ENCODE measurements at places on chromosomes 6 and 20.

- H3K27ac ChIP-seq, result no peak overlapping the region
- H3K4me3 ChIP-seq, result no peak overlapping the region
- peaks cover 2% of the 10 kb centered on the region for H3K4me1 ChIP-seq
- DNase-seq, result no peak
- H3K36me3 ChIP-seq, result no peaks in the 10 kb centered on the region
Measured at GRCh38 chr6:82712826-82713225, 349.2 kb downstream of the TPBG start.

- H3K36me3 ChIP-seq, result peaks cover 46% of the 10 kb centered on the region
- H3K27ac ChIP-seq, result no peak overlapping the region
- no peaks in the 10 kb centered on the region for H3K27me3 ChIP-seq
- H3K4me1 ChIP-seq, result peaks cover 4% of the 10 kb centered on the region
Measured at GRCh38 chr20:34995696-34996095, 40.0 kb downstream of the MYH7B start.

GRCh38 chr6:144467921-144468320 is 182.8 kb downstream of the UTRN start:
- no peak overlapping the region for H3K4me3 ChIP-seq
- no peaks in the 10 kb centered on the region for H3K4me1 ChIP-seq
- H3K27me3 ChIP-seq, result no peaks in the 10 kb centered on the region
- H3K27ac ChIP-seq, result peak overlapping the region; percentile 50

DNA sequence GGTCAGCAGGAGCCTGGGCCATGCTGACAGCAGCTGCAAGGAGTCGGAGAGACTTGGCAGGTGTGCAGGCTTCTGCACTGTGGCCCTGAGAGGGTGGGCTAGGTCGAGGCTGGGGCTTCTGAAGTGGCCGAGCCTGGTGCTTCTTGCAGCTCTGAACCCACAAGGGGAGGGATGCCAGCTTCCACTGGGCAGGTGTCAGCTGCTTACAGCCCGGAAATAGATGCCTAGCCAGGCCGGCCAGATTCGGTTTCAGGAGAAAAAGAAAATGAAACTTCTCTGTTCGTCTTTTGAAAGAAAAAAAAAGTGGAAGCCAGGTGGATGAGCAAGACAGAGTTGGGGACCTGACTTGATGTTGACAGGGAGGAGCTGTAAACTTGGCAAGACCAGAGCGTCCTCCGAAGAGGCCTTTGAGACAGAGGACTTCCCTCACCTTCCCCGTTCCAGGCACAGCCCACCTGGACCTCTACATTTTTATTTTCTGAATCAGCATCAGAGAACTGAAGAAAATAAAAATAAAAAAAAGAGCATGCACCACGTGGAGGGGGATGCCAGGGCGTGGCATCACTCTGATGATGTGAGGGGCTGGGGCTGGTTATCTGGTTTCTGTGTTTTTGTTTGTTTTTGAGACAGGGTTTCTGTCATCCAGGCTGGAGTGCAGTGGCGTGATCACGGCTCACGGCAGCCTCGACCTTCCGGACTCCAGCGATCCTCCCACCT is at the start of gene ZBP1:
Gene ZBP1, minus strand, starts transcription at position 153 of the 717 bp plus-strand sequence. Its CDS starts 131 bp downstream, at position 22.
- peak; percentile 62 for DNase-seq
- H3K27ac ChIP-seq, result peak within 1 kb of the TSS; percentile 98
- peak within 1 kb of the TSS; percentile 88 for H3K4me3 ChIP-seq
- H3K36me3 ChIP-seq, result peaks cover 9% of the 10 kb centered on the region
- no peaks in the 10 kb centered on the region for H3K27me3 ChIP-seq
- peaks cover 38% of the 10 kb centered on the region for H3K4me1 ChIP-seq

DNA sequence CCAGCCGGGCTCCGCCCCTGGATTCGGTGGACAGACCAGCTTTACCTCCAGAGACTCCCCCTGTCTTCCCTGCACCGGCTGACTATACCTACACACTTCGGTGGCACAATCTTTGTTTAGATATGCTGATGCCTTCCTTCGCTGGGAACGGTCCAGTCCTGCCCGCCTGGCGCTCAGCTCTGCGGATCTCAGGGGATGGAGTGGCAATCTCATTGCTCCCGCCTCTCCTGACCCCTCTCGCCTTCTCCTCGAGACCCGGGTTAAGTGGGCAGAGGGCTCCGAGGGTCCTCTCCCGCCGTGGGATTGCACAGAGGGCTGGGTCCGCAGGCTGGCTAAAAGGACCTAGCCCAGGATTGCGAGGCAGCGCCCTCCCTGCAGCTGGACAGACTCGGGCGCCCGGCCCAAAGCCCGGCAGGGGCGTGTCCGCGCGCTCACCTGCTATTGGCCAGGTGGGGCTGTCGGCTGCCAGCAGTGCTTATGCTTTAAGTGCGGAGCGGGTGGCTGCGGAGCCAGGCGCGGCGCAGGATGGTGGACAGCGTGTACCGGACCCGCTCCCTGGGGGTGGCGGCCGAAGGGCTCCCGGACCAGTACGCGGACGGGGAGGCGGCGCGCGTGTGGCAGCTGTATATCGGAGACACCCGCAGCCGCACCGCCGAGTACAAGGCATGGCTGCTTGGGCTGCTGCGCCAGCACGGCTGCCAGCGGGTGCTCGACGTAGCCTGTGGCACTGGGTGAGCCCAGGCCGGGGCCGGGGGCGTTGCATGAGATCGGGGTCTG is at the start of gene GNMT:
Gene GNMT, plus strand, starts transcription at position 512 of the 777 bp plus-strand sequence. Its CDS starts 14 bp downstream, at position 526.
- peak within 1 kb of the TSS; percentile 78 for H3K4me3 ChIP-seq
- no peaks in the 10 kb centered on the region for H3K27me3 ChIP-seq
- peak within 1 kb of the TSS; percentile 14 for H3K27ac ChIP-seq
- DNase-seq, result peak; percentile 38

- no peak overlapping the region for H3K27ac ChIP-seq
- DNase-seq, result no peak
- H3K4me1 ChIP-seq, result peaks cover 2% of the 10 kb centered on the region
- H3K36me3 ChIP-seq, result peaks cover 4% of the 10 kb centered on the region
Measured at GRCh38 chr6:119322715-119323350, 26.7 kb downstream of the MAN1A1 start.

DNA sequence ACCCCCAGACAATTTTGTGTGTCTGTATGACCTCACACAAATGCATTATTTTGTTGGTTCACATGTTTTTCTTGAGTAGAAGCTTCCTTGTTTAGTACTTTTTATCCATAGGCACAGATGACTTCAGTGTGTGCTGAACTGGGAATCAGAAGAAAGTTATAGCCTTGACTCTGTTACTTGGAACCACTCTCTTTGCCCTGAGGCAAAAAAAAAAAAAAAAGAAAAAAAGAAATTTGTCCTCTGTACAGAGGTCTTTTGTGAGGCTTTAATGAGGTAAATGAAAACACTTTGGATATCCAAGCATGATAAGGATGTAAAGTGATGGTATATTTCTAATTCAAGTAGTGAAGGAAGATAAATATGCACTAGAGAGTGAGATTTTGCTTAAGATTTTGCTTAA is 51.9 kb downstream of the TRMT11 start:
- H3K27me3 ChIP-seq, result no peaks in the 10 kb centered on the region
- no peak overlapping the region for H3K4me3 ChIP-seq
- peaks cover 37% of the 10 kb centered on the region for H3K36me3 ChIP-seq
- DNase-seq, result no peak

- no peaks in the 10 kb centered on the region for H3K36me3 ChIP-seq
- no peak for DNase-seq
- peaks cover 14% of the 10 kb centered on the region for H3K4me1 ChIP-seq
- H3K4me3 ChIP-seq, result peak overlapping the region; percentile 49
- H3K27ac ChIP-seq, result no peak overlapping the region
Measured at GRCh38 chr6:6683969-6684833, 95.7 kb downstream of the LY86 start.

- H3K4me3 ChIP-seq, result peak overlapping the region; percentile 69
- no peaks in the 10 kb centered on the region for H3K27me3 ChIP-seq
- no peak for DNase-seq
- peaks cover 74% of the 10 kb centered on the region for H3K4me1 ChIP-seq
- H3K27ac ChIP-seq, result peak overlapping the region; percentile 66
Measured at GRCh38 chr6:41716516-41717391, 18.7 kb downstream of the TFEB start.

- peak; percentile 4 for DNase-seq
- H3K27me3 ChIP-seq, result peaks cover 2% of the 10 kb centered on the region
- no peaks in the 10 kb centered on the region for H3K36me3 ChIP-seq
- no peak overlapping the region for H3K27ac ChIP-seq
- H3K4me3 ChIP-seq, result no peak overlapping the region
Measured at GRCh38 chr20:54668271-54669039, 193.1 kb downstream of the DOK5 start.

GRCh38 chr6:47440719-47441118 is 36.9 kb upstream of the CD2AP start:
- H3K36me3 ChIP-seq, result no peaks in the 10 kb centered on the region
- peak; percentile 9 for DNase-seq
- no peak overlapping the region for H3K27ac ChIP-seq
- peaks cover 33% of the 10 kb centered on the region for H3K4me1 ChIP-seq
- peaks cover 4% of the 10 kb centered on the region for H3K27me3 ChIP-seq

GRCh38 chr6:89122625-89123024 is 4.8 kb upstream of the SRSF12 start:
- H3K27me3 ChIP-seq, result no peaks in the 10 kb centered on the region
- DNase-seq, result no peak
- no peak overlapping the region for H3K27ac ChIP-seq
- H3K4me1 ChIP-seq, result no peaks in the 10 kb centered on the region

- H3K27me3 ChIP-seq, result peaks cover 17% of the 10 kb centered on the region
- DNase-seq, result no peak
- H3K27ac ChIP-seq, result no peak overlapping the region
- H3K4me1 ChIP-seq, result no peaks in the 10 kb centered on the region
- no peak overlapping the region for H3K4me3 ChIP-seq
Measured at GRCh38 chr20:21289651-21290050, 13.5 kb upstream of the XRN2 start.

GRCh38 chr20:57664924-57665588 is 44.8 kb downstream of the PMEPA1 start:
- H3K4me3 ChIP-seq, result no peak overlapping the region
- peaks cover 4% of the 10 kb centered on the region for H3K27me3 ChIP-seq
- no peak for DNase-seq
- H3K27ac ChIP-seq, result no peak overlapping the region

- H3K4me1 ChIP-seq, result no peaks in the 10 kb centered on the region
- no peak overlapping the region for H3K27ac ChIP-seq
- DNase-seq, result no peak
- H3K27me3 ChIP-seq, result peaks cover 3% of the 10 kb centered on the region
- H3K36me3 ChIP-seq, result peaks cover 8% of the 10 kb centered on the region
Measured at GRCh38 chr6:53495506-53496499, 49.1 kb downstream of the GCLC start.

All from memory B cell (primary cell).